ENCODE measurements at places on chromosomes 6 and 20. TPM values are rescaled to one million over a fixed set of nuclear protein-coding genes. Genes with fewer than 3 reads are reported as not detected.

The ZFP57 gene
- total RNA-seq = 1.4 TPM

The FOXP4 gene
- 10.2 TPM for total RNA-seq

The TFAP2C gene
- total RNA-seq = 0.23 TPM

The OLIG3 gene
- not detected for total RNA-seq

The COL11A2 gene
- total RNA-seq = 0.07 TPM

The CLPSL1 gene
- total RNA-seq = not detected

The SYCP2L gene
- total RNA-seq = 3.4 TPM
